ENCODE measurements at places on chromosomes 16 and 17. TPM values are rescaled to one million over a fixed set of nuclear protein-coding genes. Genes with fewer than 3 reads are reported as not detected.

TP53TG3C gene
- total RNA-seq, result 0.42 TPM

CD300A gene
- total RNA-seq, result 1.9 TPM

ELMO3 gene
- total RNA-seq, result 0.79 TPM

CASKIN1 gene
- 9.2 TPM for total RNA-seq

CDRT15L2 gene
- not detected for total RNA-seq

TNFSF12 gene
- 36.9 TPM for total RNA-seq

QPRT gene
- total RNA-seq, result 26.0 TPM

SLC35G6 gene
- not detected for total RNA-seq

NF1 gene
- total RNA-seq, result 37.8 TPM

KRTAP9-2 gene
- not detected for total RNA-seq

GJD3 gene
- 1.2 TPM for total RNA-seq

TEKT5 gene
- total RNA-seq, result not detected

- no peak for DNase-seq
These were observed 26.4 kb downstream of the KIFC3 start for GRCh38 chr16:57775661-57776469.

DNA sequence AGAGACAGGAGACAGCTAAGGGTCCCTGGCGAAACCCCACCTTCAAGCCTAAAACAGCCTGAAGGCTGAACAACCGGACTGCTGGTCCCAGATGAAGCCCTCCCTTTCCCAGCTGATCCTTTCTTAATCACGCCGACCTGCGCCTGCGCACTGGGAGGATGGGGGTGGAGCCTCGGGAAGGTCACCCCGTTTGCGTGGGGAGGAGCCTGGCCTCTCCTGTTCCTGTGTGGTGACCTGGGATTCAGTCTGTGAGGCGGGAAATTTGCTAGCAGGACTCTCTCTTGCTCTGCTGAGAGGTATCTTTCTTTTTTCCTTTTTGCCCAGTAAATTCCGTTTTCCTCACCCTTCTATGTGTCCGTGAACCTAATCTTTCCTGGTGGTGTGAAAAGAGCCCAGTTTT, 9.6 kb downstream of the FAM20A start:
- DNase-seq, result peak; percentile 57

- DNase-seq, result no peak
These were observed 18.7 kb downstream of the TMEM235 start for GRCh38 chr17:78249818-78250806.

GRCh38 chr17:14070344-14070984, 1.2 kb downstream of the COX10 start:
- no peak for DNase-seq

- DNase-seq, result no peak
These were observed 112.2 kb downstream of the VPS53 start for GRCh38 chr17:602436-602835.

GRCh38 chr17:76797241-76797840, 59.4 kb downstream of the MFSD11 start:
- DNase-seq, result no peak

DNA sequence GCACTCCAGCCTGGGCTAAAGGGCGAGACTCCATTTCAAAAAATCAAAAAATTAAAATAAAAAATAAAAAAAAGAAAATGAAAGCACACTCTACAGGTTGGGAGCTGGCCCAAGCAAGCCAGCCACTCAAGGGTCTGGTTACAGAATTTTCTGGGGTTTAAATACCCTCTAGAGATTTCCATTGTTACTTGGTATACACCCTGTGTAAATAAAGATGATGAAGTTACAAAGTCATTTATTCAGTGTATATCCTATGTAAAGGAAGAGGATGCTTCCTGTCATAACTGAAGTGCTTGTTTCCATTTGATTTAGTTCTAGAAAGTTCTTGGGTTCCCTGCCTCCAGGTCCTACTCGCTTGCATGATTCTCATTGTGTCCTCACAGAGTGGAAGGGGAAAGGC, 79.9 kb upstream of the C17orf78 start:
- DNase-seq, result no peak

- no peak for DNase-seq
These were observed 3.7 kb upstream of the VAT1L start for GRCh38 chr16:77784441-77785372.

DNA sequence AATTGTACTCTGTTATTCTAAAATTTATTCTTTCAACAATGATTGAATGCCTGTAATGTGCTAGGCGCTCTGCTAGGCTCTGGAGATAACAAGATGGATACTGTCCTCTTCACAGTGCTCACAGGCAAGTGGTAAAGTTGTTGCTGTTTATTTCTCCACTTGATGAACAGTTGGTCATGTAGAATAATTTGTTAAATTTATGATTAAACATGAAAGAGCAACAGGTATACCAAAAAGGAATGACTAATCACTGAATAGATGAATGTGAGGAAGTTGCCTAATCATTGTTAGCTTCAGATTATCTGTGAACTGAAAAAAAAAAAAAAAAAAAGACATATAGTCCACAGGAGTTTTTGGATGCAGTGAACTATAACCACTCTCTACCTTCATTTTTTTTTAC, 62.3 kb downstream of the NFATC3 start:
- no peak for DNase-seq

DNA sequence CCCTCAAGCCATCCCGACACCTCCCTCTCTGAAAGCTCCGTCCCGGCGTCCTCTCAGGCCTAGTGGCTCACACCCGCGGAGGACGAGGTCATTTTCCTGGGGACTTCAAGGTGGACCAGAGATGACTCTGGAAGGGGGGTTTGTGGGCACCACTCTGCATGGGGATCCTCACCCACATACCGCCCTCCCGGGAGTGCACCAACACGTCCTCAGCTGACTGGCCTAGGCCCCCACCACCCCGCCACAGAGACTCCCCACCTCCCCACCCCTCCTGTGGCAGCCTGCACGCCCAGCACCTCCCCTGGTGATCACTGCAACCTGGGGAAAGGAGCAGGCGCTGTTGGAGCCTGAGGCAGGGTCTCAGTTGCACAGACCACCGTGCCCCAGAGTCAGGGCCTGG, 2.4 kb upstream of the SOX8 start:
- DNase-seq, result no peak

DNA sequence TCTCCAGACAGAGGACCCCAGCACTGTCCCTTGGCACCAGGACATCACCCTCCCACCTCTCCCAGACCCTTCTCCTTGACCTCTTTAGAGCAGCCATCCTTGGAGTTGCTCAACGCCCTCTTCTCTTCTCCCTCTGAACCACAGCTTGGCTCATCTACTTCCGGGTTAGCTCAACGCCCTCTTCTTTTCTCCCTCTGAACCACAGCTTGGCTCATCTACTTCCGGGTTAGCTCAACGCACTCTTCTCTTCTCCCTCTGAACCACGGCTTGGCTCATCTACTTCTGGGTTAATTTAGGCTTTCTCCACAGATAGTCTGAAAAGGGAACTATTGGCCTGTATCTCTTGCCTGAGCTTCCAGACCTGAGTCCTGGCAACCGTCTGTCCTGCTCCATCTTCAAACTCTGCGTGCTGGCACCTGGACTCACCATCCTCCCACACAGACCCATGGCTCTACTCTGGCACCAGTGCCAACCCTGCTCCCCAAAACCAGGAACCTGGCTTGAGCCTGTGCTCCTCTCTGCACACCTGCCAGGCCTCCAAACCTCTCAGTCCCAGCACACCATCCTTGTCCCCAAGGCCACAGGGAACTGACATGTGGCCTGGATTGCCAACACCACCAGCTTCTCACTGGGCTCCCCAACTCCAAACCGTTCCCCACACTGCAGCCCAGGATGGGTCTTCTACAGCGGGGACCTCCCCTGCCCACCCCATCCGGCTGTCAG, 25.3 kb upstream of the FAAP100 start:
- DNase-seq, result no peak

- DNase-seq, result no peak
These were observed 7.8 kb downstream of the KRT28 start for GRCh38 chr17:40791787-40792436.

GRCh38 chr17:50841277-50841948, 6.0 kb downstream of the WFIKKN2 start:
- no peak for DNase-seq

DNA sequence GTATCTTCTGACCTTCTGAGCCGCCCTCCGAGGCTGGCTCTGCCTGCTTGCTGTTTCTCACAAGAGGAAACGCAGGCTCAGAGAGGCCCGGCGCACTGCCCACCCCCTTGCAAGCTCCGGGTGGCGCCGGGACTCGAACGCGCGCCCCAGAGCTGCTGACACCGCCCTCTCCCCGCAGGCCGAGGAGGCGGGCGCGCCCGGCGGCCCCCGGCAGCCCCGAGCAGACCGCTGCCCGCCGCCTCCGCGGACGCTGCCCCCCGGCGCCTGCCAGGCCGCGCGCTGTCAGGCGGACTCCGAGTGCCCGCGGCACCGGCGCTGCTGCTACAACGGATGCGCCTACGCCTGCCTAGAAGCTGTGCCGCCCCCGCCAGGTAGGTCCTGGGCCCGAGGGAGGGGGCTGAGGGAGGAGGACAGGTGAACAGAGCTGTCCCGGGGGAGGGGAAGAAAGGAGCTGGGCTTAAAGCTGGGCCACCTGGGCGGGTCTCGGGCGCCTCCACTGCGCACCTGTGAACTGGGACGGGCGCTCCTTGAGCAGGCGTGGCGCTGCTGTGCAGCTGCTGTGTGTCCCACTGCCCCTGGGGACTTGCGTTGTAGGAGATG, 18.2 kb downstream of the WFDC1 start:
- no peak for DNase-seq

DNA sequence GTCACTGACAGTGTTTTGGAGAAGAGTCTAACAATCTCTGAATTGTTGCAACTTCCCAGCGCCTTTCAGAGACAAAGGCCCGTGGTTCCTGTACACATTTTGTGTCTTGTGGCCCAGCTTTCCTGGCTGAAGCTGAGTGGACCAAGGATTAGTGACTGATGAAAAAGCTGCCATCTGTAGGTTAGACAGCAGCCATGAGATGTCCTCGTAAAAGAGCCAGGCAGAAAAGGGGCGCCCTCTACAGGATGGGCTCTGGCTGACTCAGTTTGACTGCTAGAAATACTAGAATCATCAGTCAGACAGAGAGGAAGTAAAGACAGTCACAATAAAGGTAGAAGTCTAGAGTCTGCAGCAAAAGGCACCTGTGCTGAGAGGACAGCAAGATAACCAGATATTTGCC, 26.5 kb upstream of the NF1 start:
- peak; percentile 47 for DNase-seq

DNA sequence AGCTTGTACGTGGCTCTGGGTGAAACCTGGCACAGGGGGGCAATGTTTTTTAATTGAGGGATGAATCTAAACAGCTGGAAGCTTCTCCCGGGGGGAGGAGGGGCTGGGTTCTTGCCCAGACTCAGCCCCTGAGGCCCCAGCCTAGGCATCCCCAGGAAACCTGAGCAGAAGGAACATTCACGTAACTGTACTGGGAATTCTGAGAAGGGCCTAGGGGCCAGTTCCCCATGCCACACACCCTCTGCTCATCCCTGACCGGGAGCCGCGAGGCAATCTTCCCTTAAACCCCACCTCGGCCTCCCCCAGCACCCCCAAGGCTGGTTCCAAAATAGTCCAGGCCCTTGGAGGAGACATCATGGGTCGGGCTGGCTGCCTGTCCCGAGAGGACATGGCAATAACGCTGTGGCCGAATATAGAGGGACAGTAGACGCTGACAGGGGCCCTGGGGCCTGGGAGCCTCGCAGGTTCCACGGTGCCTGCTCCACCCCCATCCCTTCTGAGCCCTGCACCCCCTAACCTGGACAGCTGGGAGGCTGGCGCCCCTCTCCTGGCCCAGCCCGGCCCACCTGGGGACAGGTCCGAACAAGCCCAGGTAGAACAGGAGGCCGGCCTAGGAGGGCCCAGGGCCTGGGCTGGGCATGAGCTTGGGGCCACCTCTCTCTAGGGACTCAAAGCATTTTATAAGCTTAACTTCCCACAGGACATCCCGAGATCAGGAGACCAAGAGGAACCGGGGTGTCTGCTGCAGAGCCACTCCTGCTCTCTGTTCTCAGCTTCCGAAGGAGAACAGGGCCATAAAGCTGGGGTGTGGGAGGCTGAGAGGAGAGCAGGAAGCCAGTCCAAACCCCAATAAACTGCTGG, 83.2 kb upstream of the TOB1 start:
- no peak for DNase-seq

- no peak for DNase-seq
These were observed 31.1 kb upstream of the PAFAH1B1 start for GRCh38 chr17:2562162-2562858.

GRCh38 chr16:89641458-89642119, 15.9 kb downstream of the CHMP1A start:
- DNase-seq, result no peak

DNA sequence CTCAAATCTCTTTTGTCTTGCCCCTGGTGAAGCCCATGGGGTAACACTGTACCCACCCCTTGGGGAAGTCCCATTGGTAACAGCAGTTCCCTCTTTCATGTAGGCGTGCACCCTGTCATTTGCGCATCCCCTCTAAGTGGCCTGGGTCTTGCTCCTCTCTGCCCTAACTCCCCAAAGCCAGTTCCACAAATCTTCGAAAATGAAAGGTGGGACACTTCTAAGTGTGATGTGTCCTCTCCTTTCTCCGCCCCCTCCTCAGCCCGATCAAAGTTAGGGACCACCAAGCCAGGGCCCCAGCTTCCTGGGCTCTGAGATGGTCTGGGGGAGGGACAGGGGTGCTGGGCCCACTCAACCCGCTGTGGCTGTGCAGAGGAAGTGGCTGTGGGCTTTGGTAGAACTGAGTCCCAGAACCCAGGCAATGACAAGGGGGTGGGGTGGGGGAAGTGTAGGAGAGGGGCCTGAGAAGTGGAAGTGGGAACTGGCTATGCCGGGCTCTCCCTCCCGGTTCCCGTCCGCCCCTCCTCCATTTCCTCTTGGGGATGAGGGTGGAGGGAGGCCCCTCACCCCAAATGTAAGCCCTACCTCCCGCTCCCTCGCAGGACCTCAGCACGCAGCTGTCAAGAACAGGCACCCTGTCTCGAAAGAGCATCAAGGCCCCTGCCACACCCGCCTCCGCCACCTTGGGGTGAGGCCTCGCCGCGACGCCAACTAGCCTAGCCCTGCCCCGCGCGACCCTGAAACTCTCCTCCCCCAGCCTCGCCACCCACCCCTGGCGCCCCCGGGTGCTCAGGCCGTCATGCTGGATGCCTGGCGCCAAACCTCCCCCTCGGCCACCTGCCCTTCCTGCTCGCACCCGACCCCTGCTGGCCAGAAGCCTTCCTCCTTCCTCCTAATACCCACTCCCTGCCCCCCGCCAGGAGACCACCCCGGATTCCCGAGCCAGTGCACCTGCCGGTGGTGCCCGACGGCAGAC, 8.7 kb downstream of the ABI3 start:
- peak; percentile 39 for DNase-seq

GRCh38 chr17:76635659-76636360, 7.7 kb downstream of the ST6GALNAC1 start:
- DNase-seq, result no peak

GRCh38 chr16:84153660-84154214, 8.6 kb downstream of the DNAAF1 start:
- DNase-seq, result no peak

GRCh38 chr17:21551081-21551881, 141.0 kb upstream of the KCNJ18 start:
- DNase-seq, result peak; percentile 90

DNA sequence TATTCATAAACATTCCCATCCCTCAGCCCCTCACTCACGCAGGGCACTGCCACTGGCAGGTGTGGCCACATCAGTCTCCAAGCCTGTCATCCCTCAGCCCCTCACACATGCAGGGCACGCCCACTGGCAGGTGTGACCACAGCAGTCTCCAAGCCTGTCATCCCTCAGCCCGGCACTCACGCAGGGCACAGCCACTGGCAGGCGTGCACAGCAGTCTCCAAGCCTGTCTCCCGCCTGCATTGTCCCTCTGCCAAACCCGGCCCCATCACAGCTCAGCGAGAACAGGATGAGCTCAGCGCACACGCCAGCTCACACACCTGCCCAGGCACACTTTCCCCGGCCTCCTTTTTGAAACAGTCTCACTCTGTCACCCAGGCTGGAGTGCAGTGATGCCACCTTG, 11.4 kb upstream of the KREMEN2 start:
- DNase-seq, result no peak
